NCI-H510A (cell line): ENCODE measurements at places on chromosomes 6 and 20.

GRCh38 chr6:151176911-151177770, 62.6 kb upstream of the AKAP12 start:
- no peak for DNase-seq

DNA sequence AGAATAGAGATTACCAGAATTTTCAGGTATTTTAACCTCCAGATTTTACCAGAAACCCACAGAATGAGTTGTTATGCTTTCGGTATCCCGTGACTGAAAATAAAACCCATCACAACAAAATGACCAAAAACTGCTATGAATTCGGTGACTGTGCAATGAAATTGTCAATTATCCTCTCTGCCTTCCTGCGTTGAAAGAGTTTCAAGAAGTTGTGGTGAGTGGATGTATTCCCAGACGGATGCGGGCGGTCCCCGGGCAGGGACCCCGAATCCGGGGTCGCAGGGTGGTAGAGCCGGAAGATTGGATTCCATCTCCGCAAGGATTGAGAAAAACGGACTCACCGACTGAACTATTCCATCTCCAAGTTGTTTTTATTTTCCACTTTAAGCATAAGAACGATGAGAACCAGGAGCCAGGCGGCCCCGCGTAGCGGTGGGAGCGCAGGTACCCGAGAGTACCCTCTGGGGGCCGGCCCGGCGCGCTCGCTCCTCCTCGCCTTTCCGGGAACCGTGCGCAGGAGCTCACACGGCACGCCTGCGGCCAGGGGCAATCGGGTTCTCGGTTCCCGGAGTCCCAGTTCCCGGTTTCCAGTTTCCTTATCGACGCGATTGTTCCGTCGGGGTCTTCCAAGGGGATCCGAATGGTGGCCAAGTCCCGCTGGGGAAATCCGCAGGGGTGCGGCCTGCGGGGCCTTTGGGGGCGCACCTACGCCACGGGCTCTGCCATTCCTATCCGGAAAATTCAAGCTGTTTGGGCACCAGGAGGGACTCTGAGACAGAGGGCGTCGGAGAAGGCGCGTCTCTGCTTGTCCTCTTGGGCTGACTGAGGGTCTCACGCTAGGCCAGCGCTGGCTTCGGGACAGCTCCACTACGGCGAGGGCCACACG, 104.9 kb upstream of the PRDM1 start:
- no peak for DNase-seq

- DNase-seq = no peak
These were observed 216.4 kb upstream of the MCHR2 start for GRCh38 chr6:100210137-100211117.

DNA sequence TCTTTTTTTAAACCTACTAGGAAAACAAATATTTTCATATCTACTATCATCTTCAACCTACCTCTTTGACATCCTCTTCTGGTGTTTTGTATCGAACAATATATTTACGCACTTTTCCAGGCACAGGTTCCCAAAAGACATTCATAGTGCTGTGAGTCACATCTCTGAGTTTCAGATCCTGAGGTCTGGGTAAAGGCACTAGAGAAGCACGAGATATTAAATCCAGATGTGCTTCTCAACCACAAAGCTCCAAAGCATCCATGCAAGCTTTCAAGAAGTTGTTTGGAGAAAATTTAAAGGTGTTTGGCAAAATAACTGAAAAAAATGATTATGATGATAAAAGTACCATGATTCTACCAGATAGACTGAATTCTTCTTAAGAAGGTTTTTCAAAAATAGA, 62.7 kb downstream of the COL12A1 start:
- no peak for DNase-seq

DNA sequence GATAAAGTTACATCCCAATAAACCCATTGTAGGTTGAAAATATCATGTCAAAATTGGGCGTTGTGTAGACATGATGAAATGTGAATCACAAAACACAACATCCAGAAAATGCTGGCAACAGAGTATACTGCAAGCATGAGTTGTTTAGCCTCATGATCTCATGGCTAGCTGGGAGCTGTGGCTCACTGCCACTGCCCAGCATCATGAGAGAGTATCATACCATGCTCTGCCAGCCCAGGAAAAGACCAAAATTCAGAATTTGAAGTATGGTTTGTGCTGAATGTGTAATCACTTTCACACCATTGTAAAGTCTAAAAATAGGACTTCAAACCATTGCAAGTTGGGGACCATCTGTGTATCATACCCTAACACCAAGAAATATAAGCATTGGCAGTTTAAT, 45.2 kb upstream of the SMAP1 start:
- DNase-seq = no peak

GRCh38 chr6:108750801-108751200, 97.4 kb upstream of the ARMC2 start:
- no peak for DNase-seq

DNA sequence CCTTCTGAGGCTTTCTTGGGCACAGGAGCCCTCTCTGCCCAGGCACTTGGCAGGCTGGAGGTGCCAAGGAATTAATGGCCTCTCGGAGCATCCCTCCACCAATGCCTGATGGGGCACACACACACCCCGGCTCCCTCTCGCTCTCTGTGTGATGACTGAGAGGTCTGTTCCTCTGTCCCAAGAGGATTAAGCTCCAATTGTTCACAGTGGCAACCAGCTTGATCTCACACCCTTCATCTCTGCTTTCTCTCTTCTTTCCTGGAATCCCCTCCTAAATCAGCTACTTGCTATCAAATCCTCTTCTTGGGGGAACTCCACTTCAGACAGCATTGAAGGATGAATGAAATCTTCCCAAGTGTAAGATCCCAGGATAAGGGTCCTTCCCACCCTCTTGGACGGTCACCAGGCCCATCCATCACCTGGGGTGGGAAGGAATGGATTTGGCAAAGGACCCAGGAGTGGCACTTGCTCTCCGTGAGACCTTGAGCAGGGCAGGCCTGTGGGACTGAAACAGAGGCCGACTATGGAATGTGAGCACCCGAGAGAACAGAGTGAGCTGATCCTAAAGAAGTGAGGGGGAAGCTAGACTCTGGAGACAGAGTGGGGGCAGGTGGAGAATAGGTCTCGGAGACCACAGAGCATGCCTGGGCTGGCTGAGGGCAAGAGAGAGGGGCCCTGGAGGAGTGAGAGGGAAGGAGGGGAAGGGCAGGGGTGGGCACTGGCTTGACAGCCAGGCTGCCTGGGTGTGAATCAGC, 93.6 kb downstream of the GRM4 start:
- DNase-seq = no peak
